Mammary epithelial cell (primary cell): ENCODE measurements at places on chromosomes 1 and 21. TPM values are rescaled to one million over a fixed set of nuclear protein-coding genes. Genes with fewer than 3 reads are reported as not detected.

Gene IFI44L
- total RNA-seq: 2.7 TPM

- DNase-seq: peak; percentile 24
These were observed at the start of gene IFNGR2 for GRCh38 chr21:33403128-33403785. Gene IFNGR2, plus strand, starts transcription at chr21:33403413. Its CDS starts 131 bp downstream, at chr21:33403544.

Gene OLFML3
- 0.66 TPM in 1 of 2 replicates, not detected in the other for total RNA-seq

DNA sequence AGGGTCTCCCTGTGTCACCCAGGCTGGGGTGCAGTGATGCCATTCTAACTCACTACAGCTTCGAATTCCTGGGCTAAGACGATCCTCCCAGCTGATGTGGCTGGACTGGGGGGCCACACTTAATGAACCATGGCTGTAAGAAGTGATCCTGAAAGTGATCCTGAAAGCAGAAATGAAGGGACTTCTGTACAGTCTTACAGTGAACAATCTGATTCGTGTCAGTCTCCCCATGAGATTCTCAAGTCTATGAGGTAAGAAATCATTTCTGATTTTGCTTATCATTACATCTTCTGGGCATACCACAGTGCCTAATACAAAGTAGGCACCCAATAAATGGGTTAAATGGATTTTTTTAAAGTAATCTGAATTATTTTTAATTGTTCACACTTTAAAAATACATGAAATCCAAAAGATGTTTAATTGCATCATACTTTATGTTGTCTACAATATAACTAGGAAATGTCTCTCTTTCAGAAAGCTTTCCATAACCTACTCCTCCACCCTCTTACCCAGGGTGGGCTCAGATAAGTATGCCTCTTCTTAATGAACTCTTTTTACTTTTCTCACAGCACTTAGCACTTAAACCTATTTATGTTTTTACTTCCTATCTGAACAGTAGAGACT, 21.5 kb downstream of the TUT4 start:
- no peak for DNase-seq

- peak; percentile 76 for DNase-seq
These were observed 730 bp downstream of the SLC16A4 start for GRCh38 chr1:110390096-110390495.

GRCh38 chr1:162847839-162848453, 13.0 kb downstream of the CCDC190 start:
- DNase-seq: peak; percentile 46

GRCh38 chr1:8455700-8456307, 137.9 kb downstream of the SLC45A1 start:
- no peak for DNase-seq

DNA sequence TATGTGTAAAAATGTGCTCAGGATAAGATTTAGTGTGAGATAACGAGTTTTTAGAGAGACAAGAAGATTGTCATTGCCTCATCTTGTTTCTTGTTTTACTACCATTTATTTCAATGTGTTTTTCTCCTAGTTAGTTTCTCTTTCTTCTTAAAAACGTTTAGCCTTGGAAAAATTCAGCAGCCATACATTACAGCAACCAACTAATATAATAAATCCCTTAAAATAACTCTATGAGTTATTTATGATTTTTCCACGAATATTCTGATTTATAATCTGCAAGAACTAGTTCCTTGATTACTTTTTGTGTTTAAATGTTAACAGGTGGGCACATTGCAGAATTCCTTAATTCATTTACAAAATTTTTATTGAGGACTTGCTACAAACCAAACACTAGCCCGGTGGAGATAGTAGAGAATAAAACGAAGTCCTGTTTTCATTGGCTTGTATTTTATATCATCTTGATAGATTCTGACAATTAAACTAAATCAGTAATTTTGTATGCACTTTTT, 118.9 kb downstream of the OSBPL9 start:
- no peak for DNase-seq

Gene CACNA1S
- not detected for total RNA-seq

- DNase-seq: no peak
These were observed 173.4 kb downstream of the S1PR1 start for GRCh38 chr1:101410048-101410878.

Gene PRR9
- not detected for total RNA-seq

DNA sequence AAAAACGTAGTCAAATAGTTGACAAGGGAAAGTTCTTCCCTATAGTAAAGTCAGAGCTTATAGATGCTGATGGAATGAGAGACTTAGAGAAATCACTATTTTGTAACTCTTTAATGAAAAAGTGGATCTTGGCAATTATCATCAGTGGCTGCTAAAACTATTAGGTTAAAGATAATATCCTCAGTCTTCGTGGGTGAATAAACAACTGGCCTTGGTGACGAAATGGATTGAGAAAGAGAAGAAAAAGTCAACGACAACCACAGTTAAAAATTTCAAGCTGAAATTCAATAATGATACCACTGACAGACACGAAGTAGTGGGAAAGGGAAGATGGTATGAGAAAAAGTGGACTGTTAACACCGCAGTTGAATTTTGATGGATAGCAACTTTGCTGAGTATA, 90.0 kb upstream of the GNG4 start:
- DNase-seq: no peak

Gene MROH9
- total RNA-seq: not detected in 2 replicates

DNA sequence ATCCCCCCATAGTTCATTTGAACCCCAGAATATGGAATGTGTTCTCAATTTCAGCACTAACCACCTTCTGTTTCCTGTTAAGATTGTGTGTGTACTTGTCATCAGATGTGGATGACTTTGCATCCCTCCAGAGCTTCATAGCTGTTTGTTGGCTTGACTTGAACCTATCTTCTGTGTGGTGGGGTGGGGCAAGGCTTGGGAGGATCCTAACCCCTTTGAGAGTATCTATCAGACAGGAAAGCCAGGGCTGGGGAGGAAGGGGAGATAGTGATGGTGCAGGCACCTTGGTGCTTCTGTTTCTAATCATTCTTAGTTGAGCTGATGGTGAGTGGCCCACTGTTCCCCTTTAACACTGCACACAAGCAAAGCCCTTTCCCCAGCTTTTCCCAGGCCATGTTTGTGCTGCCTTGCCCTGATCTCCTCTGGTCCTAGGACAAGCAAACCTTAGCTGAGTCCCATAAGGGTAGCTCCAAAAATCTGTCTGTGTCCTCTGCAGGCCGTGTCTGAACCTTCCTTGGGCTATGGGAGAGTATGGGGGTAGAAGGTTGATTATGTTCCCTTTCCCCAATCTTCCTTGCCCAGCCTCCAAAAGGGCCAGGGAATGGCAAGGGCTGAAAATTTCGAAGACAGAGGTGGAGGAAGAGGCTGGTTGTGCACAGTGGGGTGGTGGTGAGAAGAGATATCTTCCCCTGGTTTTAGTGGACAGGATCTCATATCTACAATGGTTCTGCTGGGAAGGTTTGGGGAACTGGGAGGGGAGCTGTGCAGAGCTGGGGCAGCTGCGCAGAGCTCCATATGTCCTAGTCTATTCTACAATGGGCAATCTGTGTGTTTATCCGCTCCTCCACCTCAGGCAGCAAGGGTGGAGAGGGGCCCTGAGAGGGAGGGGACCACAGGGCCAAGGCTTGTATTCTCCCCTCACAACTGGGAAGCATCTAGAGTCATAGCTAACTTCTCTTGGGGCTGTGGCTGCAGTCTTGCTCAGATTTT, 1.4 kb downstream of the NHLH1 start:
- no peak for DNase-seq

GRCh38 chr1:56200442-56200841, 378.9 kb downstream of the PLPP3 start:
- no peak for DNase-seq

DNA sequence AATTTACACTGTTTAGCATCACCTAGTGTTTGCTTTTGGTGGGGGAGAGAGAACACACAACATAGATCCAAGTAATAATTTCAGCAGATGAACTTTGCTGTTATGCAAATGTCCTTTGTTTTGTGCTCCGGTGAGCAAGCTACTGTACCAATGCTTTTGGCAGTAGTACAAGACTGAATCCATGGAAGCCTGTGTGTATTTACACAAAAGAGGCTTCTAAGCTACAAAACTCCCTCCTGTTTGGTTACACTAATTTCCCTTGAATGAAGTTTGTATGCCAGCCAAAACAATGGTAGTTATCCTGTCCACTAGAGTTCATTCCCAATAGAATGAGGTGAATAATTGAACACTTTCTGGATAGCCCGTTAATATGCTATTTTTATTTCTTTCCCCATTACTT, 320.5 kb downstream of the KCTD3 start:
- no peak for DNase-seq

DNA sequence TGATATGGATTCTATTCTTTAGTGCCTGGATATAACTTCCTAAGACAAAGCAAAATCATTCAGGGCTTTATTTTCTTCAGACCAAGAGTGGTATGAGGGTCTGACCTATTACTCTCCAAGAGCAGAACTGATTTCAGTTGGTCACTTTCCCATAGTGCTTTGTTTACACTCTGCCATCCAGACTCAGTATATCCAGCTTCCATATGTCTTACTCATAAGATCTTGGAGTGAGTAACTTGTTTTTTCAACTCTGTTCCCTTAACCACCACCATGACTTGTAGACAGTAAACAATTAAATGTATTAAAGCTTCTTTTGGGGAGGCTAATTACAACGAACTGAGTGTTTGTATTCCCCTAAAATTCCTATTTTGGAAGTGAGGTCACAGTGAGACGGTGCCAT, 83.4 kb downstream of the USP24 start:
- peak; percentile 24 for DNase-seq

GRCh38 chr1:12123172-12123571, 43.6 kb upstream of the TNFRSF1B start:
- no peak for DNase-seq

Gene AQP10
- not detected for total RNA-seq

GRCh38 chr1:217333939-217334338, 297.0 kb downstream of the GPATCH2 start:
- DNase-seq: peak; percentile 12

Gene PTPN7
- not detected in 2 replicates for total RNA-seq

DNA sequence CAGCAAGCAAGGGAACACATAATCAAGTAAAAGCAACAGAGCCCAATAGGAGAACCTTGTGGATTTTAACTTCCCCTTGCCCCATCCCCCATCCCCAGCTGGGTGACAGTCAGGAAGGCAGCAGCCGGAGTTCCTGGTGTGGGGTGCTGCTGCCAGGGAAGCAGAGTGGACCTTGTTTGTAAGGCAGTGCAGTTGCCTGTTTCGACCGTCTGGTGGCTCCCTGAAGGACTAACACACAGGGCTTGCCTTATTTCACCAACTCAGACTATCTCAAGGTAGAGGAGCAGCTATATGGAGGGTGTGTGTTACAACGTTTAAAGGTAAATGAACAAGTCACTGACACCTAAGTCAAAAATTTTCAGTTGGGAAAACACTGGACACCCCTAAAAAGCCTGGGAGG, 6.6 kb downstream of the KRTAP10-8 start:
- DNase-seq: no peak

- no peak for DNase-seq
These were observed 119.0 kb downstream of the COQ8A start for GRCh38 chr1:227059076-227059475.

GRCh38 chr1:213779228-213779627, 208.5 kb upstream of the PROX1 start:
- DNase-seq: peak; percentile 2

Gene DONSON
- total RNA-seq: 6.5 and 22.9 TPM in 2 replicates

Gene RHBDL2
- 3.2 and 7.5 TPM in 2 replicates for total RNA-seq

Gene KLHL20
- 25.7 and 34.3 TPM in 2 replicates for total RNA-seq

Gene AKR7A2
- total RNA-seq: 42.0 and 60.3 TPM in 2 replicates

- DNase-seq: no peak
These were observed 100.4 kb downstream of the ACBD6 start for GRCh38 chr1:180402001-180402400.

Gene RPL11
- total RNA-seq: 376 TPM

Gene BRINP2
- not detected for total RNA-seq

- peak; percentile 3 for DNase-seq
These were observed 131.2 kb downstream of the AKT3 start for GRCh38 chr1:243718893-243719292.

- peak; percentile 33 for DNase-seq
These were observed 72.8 kb downstream of the PLEKHA6 start for GRCh38 chr1:204286831-204287421.

DNA sequence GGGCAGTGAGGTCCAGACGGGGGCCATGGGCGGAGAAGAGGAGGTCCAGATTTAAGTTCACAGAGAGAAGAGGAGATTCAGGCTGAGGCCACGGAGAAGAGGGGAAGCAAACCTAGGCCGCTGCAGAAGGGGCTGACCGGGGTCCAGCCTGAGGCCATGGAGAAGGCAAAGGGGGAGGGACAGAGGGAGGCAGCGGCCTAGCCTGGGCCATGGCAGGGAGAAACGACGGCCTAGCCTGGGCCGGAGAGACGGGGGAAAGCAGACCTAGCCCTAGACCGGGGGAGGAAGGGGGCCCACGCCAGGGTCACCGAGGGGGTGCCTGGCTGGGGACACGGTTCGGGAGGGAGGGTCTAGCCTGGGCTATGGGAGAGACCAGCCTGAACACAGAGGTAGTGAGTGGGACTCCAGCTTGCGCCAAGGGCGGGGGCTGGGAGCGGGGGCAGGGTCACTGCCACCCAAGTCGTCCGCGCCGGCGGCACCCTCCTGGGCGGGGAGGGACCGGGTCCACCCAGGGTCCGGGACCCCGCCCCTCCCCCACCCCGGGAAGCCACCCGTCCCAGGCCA, 459 bp downstream of the CAPZB start:
- no peak for DNase-seq

Gene ANKRD34A
- 1.3 TPM for total RNA-seq

DNA sequence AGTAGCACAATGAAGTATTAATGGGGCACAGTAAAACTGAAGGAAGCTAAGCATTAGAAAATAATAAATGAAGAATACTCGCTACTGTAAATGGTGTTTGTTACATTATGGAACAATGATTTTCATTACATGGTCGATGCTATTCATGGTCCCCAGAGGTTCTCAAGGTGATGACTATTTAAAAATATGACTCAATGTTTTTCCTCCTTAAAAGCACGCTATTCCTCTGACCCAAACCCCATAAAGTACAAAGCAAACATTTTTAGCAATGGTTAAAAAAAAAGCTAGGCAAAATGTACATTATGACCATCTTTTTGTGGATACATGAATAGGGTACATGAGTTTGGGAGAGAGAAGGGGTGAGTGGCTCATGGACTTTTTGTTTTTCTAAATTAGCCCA, 34.3 kb downstream of the VAMP4 start:
- DNase-seq: no peak

- DNase-seq: no peak
These were observed 11.2 kb downstream of the S100A10 start for GRCh38 chr1:151982300-151983005.

DNA sequence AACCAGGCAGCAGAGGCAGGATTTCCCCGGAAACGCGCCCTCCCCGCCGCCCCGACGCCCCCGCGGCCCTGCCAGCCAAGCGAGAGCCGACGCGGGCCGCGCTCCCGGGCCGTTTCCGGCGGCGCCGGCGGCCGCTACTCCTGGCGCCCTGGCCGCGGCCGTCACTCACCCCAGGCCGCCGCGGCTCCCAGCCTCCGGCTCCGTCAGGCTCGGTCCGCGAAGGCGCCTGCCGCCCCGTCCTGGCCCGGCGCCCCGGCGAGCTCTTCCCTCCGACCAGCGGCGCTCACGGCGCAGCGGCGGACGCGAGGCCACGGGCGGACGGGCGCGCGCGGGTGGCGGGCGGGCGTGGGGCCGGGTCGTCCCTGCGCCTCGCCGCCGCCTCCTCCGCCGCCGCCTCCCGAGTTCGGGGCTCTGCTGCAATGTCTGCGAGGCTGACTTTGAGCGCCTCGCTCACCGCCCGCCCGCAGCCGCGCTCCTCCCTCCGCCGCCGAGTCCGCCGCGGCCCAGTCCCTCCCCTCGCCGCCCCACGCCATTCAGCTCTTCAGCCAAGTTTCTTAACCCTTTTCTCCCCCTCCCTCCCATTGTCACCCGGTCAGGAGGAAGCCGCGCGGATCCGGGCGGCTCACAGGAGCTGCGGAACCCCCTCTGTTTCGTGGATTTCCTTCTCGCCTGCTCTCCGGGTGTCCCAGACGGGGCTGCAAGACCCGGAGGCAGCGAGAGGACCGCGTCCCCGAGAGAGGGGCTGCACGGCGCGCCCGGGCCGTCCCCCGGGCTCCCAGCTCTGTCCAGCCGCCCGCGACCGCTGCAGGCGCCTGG, at the start of gene NRIP1:
Gene NRIP1 (minus strand): TSS at position 425 of the 816 bp plus-strand sequence. CDS start 96,808 bp downstream, outside the sequence.
- DNase-seq: peak; percentile 90
